GM10248 (cell line): ENCODE measurements at places on chromosomes 3 and 15.

GRCh38 chr3:191094057-191094845, 104.8 kb upstream of the OSTN start:
- DNase-seq: no peak

GRCh38 chr3:57281715-57282114, 10.8 kb downstream of the ASB14 start:
- no peak for DNase-seq

DNA sequence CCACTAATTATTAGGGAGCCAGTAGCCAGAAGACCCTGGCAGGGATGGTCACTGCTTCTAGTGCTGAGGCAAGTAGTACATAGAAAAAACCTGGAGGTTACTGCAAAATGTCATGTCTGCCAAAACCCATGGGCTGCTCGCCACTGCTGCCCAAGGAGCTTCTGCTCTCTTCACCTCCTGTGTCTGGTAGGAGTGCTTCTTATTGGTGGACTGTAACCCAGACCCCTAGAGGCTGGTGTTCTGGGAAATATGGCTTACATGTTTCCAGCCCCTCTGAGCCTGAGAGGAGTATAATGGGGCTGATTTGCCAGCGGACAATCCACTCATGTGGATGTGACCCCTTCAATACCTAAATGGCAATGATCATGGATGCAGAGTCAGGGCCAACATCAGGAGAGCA, 286.4 kb downstream of the EPHB1 start:
- DNase-seq: no peak

- DNase-seq: no peak
These were observed 100.7 kb downstream of the ANXA2 start for GRCh38 chr15:60297047-60297446.

DNA sequence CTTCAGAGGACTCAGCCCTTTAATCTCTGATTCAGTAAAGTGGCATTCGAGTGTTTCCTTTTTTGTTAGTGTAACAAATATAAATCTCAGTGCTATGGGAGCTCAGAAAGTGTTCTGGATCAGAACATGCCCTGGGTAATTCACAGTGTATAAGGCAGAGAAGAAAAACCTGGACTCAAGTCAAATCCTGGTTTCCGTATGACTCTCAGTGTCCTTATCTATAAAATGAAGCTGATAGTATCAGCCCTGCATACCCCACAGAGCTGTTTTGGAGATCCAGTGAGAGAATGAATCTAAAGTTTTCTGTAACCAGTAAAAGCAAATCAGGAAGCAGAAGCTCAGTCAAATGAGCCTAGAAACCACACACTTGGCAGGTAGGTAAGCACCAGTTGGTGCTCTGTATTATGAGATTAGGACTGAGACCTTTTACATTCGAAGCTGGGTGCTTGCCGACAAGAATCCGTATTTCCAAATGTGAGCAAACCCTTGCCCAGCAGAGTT, 67.2 kb downstream of the IL1RAP start:
- DNase-seq: no peak

DNA sequence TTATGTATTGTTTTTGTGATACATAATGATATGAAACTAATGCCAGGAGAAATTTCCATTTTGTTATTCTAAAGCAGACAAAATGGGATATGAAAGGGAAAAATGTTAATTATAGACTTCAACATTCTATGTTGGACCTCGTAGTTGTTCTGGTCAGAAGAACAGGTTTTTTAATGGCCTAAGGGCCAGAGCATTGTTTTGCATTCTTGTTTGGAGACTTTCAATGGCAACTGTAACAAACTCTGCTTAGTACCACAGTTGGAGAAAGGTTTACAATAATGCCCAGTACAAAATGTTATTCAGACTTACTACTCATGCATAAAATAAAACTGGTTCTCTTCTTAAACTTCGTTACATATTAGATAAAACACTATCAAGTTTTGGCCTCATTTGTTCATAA, 12.2 kb downstream of the PPARG start:
- no peak for DNase-seq

GRCh38 chr3:110894574-110894973, 177.0 kb upstream of the NECTIN3 start:
- no peak for DNase-seq

- DNase-seq: no peak
These were observed 93.6 kb downstream of the TBC1D2B start for GRCh38 chr15:77983708-77984445.

GRCh38 chr15:66748708-66749035, 46.6 kb downstream of the SMAD6 start:
- no peak for DNase-seq

DNA sequence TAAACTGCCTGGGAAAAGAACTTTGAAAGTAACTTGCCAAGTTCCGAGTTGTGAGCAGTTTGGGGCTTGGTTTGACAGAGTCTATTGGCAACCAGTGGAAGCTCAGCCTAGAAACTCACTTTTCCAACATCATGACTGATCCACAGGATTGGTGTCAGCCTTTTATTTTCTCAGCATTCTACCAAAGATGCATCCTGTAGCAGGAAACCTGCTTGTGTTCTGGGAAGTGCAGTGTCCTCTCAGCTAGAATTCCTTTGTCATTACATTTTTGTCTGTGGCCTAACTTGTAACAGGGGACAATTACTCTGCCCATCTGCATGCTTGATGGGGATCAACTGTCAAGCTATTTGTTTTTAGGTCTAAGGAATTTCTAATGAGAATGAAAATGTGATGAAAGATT, 116.7 kb upstream of the LMOD3 start:
- DNase-seq: no peak

- no peak for DNase-seq
These were observed 418.2 kb upstream of the NR2F2 start for GRCh38 chr15:95912280-95912625.

DNA sequence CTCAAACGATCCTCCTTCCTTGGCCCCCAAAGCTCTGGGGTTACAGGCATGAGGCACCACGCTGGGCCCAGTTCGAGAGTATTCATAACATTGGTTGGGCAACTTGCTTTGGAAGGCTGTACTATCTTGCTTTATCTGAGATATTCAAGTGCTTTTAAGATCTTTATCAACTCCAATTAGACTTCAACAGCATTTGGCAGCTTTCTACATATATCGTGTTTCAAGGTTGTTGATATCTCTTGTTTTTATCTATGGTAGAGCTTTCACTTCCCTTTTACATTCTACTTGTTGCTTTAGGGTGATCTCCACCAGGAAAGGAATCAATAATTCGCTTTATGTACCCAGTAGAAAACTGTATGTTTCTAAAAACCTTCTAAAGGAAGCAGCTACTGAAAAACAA, 395.3 kb downstream of the IL5RA start:
- peak; percentile 10 for DNase-seq
